ENCODE measurements at places on chromosomes 3 and 15. TPM values are rescaled to one million over a fixed set of nuclear protein-coding genes. Genes with fewer than 3 reads are reported as not detected.

Gene TPRG1
- 3.5 TPM for total RNA-seq

Gene ACP3
- not detected for total RNA-seq

Gene ACTC1
- 1.4 TPM for total RNA-seq

Gene UNC13C
- 0.26 TPM for total RNA-seq

Gene KCNAB1
- total RNA-seq = 2.8 TPM

Gene HHLA2
- not detected for total RNA-seq

Gene RLBP1
- total RNA-seq = not detected

Gene DZIP1L
- 8.8 TPM for total RNA-seq

Gene PAK2
- 51.5 TPM for total RNA-seq

Gene UBA5
- total RNA-seq = 39.9 TPM

Gene CCDC39
- total RNA-seq = not detected
